ENCODE measurements at places on chromosomes 6 and 20.

- DNase-seq, result no peak
Measured at GRCh38 chr6:106250953-106251352, 74.6 kb downstream of the ATG5 start.

GRCh38 chr6:39982720-39983119 is 48.5 kb upstream of the MOCS1 start:
- DNase-seq, result no peak

DNA sequence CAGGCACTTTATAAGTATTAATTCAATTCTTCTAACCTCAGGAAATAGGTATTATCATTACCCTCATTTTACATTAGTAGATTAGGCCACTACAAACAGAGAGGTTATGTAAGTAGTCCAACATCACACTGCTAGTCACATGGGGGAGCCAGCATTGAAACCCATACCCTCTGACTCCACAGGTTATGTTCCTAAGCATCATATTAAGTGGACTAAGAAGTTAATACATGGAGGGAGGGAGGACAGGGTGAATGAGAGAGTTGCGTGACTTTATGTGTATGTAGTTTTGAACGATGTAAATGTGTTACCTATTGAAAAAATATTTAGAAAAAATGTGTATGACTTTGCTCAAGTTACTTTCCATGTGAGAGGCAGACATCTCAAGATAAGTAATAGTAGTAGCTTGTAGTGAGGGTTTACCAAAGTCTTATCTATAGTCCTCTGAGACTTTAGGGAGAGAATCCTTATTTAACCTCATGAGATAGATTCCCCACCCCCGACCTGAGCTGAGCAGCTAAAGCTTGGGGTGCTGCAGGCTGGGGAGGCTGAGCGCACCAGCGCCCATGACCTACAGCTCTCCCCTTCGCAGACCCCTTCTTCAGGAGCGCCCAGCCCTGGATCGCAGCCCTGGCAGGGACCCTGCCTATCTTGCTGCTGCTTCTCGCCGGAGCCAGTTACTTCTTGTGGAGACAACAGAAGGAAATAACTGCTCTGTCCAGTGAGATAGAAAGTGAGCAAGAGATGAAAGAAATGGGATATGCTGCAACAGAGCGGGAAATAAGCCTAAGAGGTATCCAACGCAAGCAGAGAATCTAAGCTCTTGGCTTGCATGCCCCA is 7.5 kb downstream of the BTN3A2 start:
- DNase-seq, result no peak

- no peak for DNase-seq
Measured at GRCh38 chr6:25302677-25303128, 23.5 kb downstream of the CARMIL1 start.

DNA sequence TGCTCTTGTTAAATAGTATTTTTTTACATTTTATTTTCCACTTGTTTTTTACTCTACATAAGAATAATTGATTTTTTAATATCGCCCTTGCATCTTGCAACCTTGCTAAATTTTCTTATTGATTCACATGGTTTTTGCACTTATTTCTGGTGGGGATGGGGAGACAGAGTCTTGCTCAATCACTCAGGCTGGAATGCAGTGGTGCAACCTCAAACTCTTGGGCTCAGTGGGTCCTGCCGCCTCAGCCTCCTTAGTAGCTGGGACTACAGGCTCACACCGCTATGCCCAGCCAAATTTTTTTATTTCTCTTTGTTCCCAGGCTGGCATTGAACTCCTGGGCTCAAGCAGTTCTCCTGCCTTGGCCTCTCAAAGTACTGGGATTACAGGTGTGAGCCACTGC is 30.3 kb downstream of the LIN28B start:
- DNase-seq, result no peak

DNA sequence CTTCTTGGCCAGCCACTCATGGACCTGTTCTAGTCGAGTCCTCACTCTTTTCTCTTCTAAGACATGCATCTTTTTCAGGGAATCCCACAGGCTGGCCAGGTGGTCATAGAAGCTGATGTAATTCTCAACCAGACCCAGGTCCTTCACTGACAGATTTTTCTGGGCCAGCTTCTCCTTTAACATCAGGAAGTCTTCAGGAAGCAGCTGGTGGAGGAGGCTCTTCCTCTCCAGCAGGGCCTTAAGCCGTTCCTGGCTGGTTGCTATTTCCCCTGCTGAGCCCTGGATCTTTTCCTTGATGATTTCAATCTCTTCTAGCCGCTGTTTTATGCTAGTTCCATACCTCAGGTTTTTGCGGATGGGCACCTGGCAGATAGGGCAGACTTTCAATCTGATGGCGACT is 28.6 kb downstream of the DDX27 start:
- no peak for DNase-seq

GRCh38 chr6:149499066-149499465 is 14.3 kb upstream of the ZC3H12D start:
- DNase-seq, result no peak

DNA sequence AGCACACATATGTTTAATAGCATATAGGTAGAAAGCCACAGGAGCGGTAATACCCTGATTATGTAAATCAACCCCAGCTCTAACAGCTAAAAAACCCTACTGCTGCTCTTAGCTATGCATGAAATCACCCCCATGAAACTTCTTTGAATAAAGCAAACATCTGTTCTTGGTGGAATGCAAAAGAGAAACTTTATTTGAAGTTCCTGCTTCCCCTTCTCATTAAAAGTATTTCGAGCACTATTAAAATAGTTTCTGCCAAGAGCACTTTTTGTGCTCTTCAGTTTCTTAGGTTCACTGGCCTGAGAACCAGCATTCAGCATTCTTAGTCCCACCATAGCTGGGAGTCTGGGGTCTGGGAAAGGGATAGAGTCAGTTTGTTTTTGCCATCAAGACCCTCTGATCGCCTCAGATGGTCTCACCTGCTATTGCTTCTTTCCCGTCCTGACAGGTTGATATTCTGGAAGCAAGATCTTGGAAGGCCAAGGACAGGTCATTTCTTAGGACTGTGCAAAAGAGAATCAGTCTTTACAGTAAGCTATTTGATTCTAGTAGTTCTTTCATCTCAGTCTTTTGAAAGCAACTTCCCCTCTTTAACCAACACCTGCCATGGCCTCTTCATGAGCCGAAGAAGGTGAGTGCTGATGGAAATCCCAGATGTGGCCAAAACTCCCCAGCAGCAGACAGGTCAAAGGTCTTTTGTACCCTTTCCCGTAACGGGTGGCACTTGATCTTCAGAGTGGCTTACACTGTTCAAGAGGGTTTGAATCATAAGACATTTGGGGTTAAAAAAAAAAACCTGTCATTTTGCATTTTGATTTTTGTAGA is 76.5 kb upstream of the TMEM170B start:
- no peak for DNase-seq

- DNase-seq, result no peak
Measured at GRCh38 chr6:37916675-37917074, 97.1 kb downstream of the ZFAND3 start.

GRCh38 chr6:20674664-20675063 is 140.4 kb downstream of the CDKAL1 start:
- no peak for DNase-seq

DNA sequence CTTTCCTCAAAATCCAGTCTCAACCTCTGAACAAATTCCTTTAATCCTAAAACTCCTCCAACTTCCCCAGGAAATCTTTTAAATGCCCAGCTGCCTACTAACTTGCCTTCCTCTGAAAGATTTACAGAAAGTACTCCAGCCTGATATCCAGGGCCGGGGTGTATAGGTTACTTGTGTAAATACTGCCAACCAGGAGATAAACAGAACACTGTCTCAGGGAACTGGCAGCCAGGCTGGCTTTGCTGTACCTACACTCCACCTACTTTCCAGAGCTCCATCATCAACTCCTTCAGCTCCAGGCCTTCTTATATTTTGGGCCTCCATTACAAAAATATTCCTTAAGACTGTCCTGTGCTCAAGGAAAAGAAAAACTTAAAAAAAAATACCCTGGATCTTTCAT is 85.9 kb downstream of the CEP162 start:
- no peak for DNase-seq

DNA sequence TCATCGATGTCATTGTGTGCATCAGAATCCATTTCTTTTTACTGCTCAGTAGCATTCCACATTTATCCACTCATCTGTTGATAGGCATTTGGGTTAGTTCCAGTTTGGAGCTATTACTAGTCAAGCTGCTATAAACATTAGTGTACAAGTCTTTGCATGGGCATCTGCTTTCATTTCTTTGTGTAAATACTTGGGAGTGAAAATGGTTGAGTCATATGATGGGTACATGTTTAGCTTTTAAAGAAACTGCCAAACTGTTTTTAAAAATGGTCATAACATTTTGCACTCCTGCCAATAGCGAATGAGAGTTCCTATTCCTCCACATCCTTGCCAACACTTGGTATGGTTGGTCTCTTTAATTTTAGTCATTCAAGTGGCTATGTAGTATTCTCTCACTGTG is 21.2 kb upstream of the SLC22A2 start:
- no peak for DNase-seq

GRCh38 chr6:107706516-107707115 is 117.5 kb downstream of the SCML4 start:
- no peak for DNase-seq

DNA sequence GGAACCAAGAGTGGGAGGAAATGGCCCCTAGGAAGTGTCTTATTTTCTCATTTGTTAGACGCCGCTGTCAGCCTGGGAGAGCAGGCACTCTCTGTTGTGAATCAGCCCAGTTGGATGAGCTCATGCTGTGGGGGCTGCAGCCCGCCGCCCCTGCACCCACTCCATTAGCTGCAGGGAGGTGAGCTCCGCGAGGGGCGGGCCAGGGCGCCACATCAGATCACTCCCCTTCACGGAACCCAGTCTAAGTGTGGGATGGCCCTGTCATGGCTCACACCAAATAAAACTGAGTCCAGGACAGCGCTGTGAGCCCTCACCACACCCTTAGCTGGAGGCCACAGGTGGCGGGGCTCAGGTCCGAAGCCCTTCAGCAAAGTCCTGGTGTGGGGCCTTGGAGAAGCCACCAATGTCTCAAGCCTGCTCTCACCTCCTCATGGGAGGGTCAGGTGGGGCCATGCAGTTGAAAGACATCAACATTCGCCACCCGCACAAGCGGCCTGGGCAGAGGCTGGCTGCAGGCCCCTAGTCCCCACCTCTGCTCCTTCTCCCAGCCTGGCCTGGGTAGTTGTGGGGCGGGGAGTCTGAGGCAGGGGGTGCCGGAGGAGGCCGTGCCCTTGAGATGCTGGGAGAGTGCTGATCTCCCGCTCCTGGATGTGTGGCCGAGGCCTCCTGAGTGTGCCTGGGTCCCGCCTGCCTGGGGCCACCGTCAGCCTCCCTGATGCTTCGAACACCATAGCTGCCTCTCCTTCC is 66.2 kb upstream of the SLCO4A1 start:
- no peak for DNase-seq

GRCh38 chr20:821046-821730 is 12.3 kb upstream of the FAM110A start:
- no peak for DNase-seq

- no peak for DNase-seq
Measured at GRCh38 chr6:134256862-134257261, 61.0 kb downstream of the SGK1 start.

- DNase-seq, result no peak
Measured at GRCh38 chr6:15507746-15508145, 155.1 kb downstream of the DTNBP1 start.

- DNase-seq, result no peak
Measured at GRCh38 chr20:9627219-9627618, 112.8 kb downstream of the LAMP5 start.

GRCh38 chr6:52301326-52301725 is 16.8 kb upstream of the MCM3 start:
- no peak for DNase-seq

DNA sequence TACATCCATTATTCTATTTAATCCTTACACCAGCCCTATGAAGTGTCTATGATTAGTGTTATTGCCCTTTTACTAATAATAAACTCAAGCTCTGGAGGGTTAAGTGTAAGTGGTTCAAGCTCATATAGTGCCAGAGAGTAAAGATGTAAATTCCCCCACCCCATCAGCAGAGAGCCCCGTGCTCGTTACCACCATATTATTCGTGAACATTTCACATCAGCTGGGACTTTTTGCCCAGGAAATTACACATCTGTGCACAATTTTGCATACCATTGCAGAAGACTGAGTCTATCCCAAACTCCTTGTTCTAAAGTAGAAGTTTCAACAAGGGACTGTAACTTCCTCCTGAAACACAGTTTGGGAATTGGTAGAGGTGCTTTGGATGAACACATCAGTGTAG is 220.1 kb downstream of the BCAS1 start:
- no peak for DNase-seq

- DNase-seq, result no peak
Measured at GRCh38 chr20:2745060-2745910, 52.7 kb downstream of the EBF4 start.

DNA sequence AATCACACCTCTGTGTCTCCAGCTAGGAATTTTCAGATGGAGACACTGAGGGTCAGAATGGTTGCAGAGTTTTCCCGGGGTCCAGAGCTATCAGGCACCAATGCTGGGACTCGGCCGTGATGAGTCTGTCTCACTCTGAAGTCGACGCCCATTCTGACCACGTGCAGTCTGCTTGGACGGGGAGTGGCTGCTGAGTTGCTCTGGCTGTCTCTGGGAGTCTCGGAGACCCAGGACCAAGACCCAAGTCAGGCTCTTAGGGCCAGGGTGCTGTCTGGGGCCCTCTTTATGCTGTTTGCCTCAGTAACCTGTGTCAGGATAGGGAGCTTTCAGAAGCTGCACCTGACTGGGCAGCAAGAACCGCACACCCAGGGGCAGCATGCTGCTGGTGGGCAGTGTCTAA is 4.6 kb downstream of the IP6K3 start:
- DNase-seq, result no peak

- no peak for DNase-seq
Measured at GRCh38 chr6:139470997-139471396, 96.5 kb upstream of the CITED2 start.

DNA sequence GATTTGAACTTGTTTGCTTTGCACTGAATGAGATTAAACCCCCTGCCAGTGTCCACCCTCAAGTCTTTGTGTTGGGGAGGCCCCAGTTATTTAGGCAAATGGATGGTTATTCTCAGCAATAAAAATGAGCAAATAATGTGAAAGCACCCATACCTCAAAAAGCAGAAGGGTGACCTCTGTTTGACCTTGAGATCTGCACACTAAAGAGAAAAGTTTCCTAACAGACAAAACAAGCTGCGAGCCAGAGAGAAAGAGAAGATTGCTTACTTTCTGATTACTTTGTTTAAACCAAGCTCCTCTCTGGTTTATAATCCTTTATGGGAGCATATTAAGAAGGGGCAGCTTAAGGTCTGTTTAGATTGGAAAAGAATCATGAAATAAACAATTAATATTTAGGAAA is 30.4 kb upstream of the TRERF1 start:
- DNase-seq, result peak; percentile 29

DNA sequence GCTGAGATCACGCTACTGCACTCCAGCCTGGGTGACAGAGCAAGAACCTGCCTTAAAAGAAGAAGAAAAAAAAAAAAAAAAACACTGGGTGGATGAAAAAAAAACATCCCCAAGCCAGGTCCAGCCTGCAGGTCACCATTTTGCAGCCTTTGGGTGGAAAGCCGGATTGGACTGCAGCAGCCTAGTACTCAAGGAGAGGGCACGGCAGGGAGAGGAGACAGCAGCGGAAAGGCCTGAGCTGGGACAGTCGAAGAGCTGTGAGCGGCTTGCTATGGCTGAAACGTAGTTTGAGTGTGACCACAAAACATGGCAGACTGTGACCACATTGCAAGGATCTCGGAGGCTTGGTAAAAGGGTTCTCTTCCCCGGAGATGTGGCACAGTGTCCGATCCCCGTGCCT is 173.0 kb downstream of the NFATC2 start:
- DNase-seq, result no peak
